ENCODE measurements at places on chromosomes 11 and 22.

DNA sequence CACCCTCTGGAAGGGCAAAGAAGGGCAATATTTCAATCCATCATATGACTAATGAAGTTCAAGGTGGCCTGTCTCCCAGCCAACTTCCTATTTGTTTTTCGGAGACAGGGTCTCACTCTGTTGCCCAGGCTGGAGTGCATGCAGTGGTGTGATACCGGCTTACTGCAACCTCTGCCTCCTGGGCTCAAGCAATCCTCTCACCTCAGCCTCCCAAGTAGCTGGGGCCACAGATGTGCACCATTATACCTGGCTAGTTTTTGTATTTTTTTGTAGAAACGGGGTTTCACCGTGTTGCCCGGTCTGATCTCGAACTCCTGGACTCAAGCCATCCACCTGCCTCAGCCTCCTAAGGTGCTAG lies 13.4 kb downstream of the ABTB2 start:
- no peak for DNase-seq

DNA sequence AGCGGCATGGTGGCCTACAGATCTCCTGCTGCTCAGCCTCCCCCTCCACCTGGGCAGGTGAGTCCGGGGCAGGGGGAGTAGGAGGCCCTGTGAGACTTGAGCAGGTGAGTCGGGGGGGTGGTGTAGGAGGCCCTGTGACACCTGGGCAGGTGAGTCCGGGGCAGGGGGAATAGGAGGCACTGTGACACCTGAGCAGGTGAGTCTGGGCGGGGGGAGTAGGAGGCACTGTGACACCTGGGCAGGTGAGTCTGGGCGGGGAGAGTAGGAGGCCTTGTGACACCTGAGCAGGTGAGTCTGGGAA lies 299.3 kb downstream of the BRD1 start:
- DNase-seq: no peak

GRCh38 chr11:46912526-46913150 lies 5.7 kb downstream of the LRP4 start:
- DNase-seq: no peak

- DNase-seq: no peak
Measured at GRCh38 chr22:18978506-18978905, 42.4 kb upstream of the PRODH start.

DNA sequence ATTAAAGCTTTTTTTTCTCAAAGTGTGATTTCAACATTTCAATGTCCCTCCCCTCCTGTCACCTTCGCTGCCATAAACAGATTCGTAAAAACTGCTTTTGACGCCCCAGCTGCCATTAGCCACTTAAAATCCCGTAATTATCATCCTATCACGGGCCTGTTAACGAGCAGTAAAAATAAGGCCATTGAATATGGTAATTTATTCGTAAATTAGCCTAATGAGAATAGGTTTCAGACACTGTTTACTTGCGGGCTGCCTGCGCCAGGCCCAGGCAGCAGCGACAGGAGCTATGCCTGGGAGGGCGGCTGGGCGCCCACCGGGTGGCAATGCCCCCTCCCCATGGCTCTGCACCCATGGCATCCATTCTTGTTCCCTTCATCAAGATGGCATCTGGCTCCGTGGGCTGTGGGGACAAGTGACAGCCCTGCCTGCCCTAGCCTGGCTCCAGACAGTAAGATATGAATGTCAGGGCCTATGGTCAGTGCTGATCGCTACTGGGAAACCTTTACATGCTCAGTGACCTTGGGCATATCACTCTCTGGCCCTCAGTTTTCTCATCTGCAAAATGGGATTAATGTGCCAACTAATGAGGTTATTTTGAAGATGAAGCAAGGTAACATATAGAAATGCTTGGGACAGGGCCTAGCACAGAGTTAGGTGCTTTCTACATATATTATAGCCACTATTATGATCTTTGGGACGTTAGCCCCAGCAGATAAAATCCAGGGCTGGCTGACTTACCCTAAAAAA lies 500.8 kb downstream of the MN1 start:
- DNase-seq: no peak

All from astrocyte of the cerebellum (primary cell).